Stimulated activated CD8-positive, alpha-beta memory T cell treated with anti-CD3 and anti-CD28 coated beads, Interleukin-7, amount 100 ng/mL, for 48 hours (primary cell): ENCODE measurements at places on chromosomes 1 and 21.

GRCh38 chr1:227420147-227420546 lies 101.9 kb upstream of the CDC42BPA start:
- no peak for DNase-seq

DNA sequence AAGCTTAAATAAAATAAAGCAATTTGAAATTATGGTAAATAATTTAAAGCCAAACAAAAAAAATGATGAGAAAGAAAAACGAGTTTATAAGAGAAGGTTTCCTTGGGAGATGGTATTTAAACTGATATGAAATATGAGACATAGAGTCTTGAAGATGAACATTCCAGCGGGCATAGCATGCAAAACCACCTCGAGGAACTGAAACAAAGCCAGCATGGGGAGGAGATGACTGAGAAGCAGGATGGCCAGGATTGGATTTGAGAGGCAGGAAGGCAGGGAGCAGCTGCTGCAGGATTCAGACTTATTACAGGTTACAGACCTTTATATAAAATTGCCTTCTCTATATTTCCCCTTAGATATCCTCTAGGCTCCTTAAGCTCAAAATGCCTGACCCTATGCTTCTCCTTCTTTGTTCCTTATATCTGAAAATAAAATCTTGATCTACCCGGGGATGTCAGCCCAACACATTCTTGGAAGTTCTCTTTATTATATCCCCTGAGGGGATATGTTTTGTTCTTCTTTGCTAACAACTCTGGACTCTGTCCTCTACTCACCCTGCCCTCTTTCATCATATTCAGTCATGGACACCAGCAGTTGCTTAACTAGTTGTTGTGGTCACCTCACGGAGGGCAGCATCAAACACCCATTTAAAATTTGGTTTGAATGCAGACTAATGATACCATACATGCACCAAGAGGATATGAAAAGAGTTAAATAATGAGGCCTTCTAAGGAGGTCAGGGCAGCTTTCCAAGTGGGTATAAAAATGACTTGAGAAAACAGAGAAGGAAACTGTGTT lies 719.1 kb upstream of the B3GALT2 start:
- no peak for DNase-seq

DNA sequence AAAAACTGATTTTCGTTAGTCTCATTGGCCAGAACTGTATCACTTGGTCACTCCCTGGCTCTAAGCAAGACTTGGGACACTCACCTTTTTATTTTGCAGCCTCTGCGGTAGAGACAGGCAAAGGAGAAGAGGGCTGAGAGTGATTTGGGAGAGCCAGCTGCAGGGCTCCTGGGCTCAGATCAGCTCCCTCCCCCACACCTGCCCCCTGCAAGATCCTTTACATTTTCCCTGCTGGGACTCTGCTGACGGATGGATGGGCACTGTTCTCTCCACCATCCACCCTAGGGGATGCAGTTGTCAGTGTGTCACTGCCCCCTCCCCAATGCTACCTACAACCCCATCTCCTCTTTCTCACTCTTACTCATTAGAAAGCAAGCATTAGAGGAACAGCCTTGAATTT lies 301.1 kb upstream of the KAZN start:
- no peak for DNase-seq

DNA sequence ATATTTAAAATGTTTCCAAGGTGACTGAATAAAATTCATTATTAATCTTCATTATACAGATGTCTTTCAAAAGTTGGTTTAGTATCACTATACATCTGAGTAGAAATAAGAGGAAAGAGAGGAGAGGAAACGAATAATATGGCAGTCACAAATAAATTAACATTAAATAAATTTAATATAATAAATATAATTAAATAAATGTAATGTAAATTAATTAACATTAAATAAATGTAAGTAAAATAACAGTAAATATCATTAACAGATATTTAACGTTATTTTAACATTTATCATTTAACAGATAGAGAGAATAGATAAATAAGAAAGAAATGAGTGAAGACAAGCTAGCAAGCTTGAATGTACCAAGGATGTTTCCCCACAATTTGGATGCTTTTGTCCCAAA lies 592.7 kb downstream of the NEGR1 start:
- DNase-seq: no peak

DNA sequence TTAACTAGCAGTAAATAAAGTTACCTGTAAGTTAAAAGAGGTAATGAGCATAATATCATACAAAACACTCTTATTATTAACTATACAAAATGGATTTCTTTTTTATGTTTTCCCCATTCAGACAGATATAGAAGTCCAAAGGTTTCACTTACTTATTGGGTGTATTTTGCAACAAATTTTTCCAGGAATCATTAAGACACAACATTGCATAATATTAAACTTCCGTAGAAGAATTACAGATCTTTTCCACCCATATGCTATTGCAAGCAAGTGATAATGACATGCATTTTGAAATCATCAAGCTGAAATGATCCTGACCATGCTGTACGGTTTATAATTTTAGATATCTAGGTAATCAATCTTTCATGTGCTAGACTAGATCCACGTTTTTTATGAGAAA lies 957.0 kb downstream of the NCAM2 start:
- DNase-seq: no peak

- DNase-seq: no peak
Observed at GRCh38 chr1:229122606-229123005, 148.3 kb upstream of the RAB4A start.

GRCh38 chr1:184647471-184647870 lies 107.2 kb downstream of the EDEM3 start:
- no peak for DNase-seq

GRCh38 chr1:118871582-118872171 lies 116.5 kb downstream of the TBX15 start:
- DNase-seq: no peak

- DNase-seq: no peak
Observed at GRCh38 chr1:24888061-24888970, 41.8 kb downstream of the RUNX3 start.

- no peak for DNase-seq
Observed at GRCh38 chr1:212450331-212450881, 17.7 kb downstream of the NENF start.

DNA sequence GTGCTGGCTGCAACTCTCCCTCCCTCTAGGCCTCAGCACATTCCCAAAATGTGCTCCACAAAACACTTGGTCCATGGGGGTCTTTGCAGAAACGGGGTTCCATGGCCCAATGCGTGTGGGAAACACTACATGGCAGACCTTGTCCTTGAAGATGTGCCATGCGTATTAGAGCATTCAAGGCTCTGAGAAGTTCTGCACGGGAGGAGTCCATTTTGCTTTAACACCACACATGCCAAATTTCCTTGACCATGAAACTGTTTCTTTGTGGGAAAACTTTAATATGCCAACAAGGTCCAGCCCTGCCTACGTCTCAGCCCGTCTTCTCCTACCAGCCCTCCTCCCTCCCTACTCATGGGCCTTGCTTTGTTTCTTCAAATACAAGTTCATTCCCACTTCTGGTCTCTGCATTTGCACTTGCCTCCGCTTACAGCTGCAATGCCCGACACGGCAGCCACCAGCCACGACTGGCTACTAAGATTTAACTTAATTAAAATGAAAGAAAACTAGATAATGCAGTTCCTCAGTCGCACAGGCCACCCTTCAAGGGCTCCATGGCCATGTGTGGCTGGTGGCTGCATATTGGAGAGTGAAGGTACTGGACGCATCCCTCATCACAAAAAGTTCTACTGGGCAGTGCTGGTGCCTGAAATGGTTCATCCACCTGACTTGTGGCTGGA lies 19.2 kb upstream of the TAS1R2 start:
- no peak for DNase-seq

DNA sequence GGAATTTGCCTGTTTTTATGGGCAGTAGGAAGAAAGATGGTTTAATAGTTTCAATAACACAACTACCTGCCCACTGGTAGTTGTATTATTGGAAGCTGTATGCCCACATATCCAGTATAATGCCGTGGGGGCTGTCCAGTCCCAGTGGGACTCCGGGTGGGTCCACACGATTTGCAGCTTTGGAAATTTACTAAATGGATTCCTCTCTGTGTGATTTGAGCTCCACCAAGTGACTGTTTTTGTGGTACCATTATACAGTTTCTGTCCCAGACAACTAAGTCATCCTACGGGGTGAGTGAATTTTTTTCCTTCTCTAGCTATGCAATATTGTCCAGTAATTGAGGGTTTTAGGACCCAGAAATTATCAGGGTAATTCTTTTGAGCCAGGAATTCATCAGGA lies 86.8 kb downstream of the PLA2G4A start:
- no peak for DNase-seq

DNA sequence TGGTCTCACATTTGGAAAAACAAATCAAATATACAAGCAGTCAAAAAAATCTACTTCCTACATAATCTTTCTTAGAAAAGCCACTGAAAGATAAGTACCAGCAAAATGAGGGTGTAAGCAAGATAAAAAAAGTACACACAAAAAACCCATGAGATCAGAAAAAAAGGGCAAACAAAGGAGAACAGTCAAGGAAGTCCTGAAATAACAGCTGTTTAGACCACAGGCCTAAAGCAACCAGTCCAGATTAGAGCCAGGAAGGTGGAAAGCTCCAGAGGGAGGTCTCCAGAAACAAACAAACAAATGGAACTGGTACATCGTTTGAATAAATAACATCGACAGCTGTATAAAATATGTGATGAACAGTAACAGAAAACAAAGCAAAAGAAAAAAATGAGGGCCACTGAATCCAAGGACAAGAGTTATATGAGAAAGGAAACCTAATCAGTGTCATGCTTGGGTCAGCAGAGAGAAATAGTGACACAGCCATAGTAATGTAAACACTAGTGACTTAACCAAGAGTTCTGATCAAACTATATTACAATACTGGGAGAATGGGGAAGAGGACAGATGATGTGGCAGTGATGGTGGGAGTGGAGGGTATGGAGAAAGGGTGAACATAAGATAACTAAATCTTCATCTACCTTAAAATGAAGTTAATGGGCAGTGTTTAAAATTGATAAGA lies 67.5 kb downstream of the NVL start:
- no peak for DNase-seq

DNA sequence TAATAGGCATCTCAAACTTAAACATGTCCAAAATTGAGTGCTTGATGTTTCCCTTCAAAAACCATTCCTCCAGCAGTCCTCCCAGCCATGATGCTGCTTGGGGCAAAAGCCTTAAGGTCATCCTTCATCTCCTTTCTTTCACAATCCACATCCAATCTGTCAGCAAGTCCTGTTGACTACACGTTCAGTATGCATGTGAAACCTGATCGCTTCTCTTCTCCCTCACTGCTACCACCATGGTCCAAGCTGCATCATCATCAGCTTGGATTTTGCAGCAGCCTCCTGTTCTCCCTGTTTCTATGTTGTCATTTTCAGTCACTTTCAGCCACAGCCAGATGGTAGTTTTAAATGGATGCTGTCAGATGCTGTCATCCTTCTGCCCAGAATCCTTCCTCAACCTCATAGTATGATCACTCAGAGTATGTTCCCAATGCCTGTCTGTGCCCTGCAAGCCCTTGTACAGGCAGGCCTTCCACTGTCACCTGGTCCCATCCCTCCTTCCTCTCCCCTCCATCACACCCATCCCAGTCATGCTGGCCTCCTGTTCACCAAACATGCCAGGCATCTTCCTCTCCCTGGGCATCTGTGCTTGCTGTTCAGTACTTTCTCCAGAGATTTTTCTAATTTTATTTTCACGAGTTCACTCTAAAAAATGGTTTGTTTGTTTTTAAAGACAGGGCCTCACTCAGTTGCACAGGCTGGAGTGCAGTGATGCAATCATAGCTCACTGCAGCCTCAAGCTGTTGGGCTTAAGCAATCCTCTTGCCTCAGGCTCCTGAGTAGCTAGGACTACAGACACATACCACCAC lies 66.0 kb downstream of the SYDE2 start:
- no peak for DNase-seq

GRCh38 chr1:233359431-233359830 lies 31.9 kb downstream of the MAP3K21 start:
- DNase-seq: no peak

DNA sequence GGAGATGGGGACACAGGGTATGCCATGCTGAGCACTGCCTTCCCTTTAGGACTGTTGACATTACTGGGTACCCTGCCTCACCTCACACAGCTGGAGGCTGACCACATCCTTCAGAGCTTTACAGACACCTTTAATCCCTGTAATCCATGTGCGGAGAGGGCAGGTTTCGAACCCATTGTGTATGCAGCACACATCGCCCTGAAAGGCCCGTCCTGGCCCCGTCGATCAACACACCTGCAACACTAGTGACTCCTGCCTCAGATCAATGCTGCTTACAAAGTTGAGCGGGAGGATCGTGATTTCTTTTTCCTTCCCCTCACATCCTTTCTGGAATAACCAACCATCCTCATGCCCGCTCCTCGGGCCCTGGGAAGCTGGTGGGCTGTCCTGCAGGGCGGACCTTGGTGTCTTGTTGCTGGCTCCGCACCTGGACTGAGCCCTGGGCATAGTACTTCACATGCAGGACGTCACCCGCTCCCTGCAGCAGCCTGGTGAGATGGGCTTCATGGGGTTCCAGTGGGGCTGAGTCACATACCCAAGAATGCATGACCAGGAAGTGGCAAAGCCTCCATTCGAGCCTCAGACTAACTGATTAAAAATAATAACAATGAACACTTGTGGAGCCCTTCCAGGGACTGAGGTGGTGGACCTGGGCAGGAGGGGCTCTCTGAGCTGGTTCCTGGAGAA lies 403.6 kb downstream of the PTPRU start:
- no peak for DNase-seq

DNA sequence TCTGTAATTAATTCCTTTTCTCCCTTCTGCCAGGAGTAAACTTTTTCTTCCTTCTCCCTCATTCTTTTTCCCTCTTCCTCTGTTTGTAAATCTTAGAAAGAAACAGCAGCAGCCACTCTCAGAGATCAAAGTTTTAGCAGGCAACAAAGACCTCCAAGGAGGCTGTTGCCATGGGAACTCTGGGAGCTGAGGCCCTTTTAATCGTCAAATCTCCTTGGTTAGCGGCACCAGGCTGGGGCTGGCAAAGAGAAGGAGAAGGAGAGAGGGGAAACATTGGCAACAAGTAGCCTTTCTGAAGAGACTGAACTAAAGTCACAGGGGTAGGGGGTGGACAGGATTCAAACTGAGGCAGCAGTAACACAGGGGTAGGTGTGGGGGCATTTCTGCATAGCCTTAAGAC lies 25.2 kb downstream of the ILDR2 start:
- DNase-seq: no peak

DNA sequence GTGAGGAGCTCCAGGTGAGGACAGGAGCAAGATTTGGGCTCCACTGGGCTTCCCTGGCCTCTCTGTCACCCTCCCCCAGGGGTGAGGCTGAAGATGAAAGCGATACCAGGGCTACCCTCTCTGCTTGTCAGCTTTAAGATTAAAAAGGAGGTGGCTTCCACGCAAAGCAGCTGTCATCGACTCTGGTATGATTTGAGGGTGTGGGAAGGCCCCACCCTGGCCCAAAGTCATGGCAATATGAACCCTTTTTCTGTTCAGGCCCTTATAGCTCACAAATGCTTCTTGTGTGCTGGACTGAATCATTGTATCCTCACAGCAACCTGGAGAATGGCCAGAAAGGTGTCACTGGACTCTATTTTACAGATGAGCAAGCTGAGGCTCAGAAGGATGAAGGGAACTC lies 41.6 kb downstream of the NUAK2 start:
- no peak for DNase-seq

DNA sequence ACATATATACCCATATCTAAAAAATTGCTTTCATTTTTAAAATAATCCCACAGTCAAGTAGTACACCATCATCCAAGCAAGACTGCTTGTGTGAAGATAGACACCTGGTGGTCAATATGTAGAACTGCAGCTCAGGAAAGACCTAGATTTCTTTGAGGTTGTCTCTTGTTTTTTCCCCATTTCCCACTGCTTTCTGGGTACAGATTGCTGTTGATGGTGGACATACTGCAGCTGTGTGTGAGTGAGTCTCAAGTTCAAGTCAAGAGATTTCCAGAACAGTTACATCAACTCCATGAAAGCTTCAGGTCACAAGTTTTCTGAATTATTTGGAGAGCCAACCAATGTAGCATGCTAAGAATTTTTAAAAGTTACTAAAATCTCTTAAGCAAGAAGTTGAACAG lies 306.4 kb downstream of the DUSP10 start:
- no peak for DNase-seq
